ENCODE measurements at places on chromosomes 5 and 9.
A peak's percentile ranks its signal among the peaks of the same experiment; 100 is the strongest.

GRCh38 chr5:37111426-37112382, 137.5 kb downstream of the CPLANE1 start:
- no peak overlapping the region for H3K27ac ChIP-seq
- DNase-seq = no peak
- no peak overlapping the region for H3K4me3 ChIP-seq
- H3K36me3 ChIP-seq = peaks cover 42% of the 10 kb centered on the region
- H3K4me1 ChIP-seq = no peaks in the 10 kb centered on the region
- no peaks in the 10 kb centered on the region for H3K27me3 ChIP-seq

DNA sequence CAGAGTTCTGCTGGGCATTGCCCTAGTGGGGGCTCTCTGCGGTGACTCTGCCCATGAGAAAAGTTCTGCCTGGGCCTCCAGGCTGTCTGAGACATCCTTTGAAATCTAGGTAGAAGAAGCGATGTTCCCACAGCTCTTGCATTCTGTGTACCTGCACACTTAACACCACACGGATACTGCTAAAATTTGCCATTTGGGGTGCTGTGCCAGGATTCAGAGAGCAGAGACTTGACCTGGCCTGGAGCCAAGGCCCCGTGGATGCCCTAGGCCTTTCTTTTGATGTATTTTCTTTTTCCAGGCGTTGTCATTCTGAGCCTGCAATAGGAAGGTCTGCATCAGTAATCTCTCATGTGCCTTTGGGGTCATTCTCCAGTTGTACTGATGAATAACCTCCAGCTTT, 89.3 kb upstream of the IL12B start:
- no peaks in the 10 kb centered on the region for H3K4me1 ChIP-seq
- no peaks in the 10 kb centered on the region for H3K27me3 ChIP-seq
- no peak overlapping the region for H3K4me3 ChIP-seq
- no peaks in the 10 kb centered on the region for H3K36me3 ChIP-seq

- no peak for DNase-seq
- H3K4me1 ChIP-seq = no peaks in the 10 kb centered on the region
- no peak overlapping the region for H3K27ac ChIP-seq
These were observed 55.7 kb upstream of the TBC1D9B start for GRCh38 chr5:179963375-179963774.

DNA sequence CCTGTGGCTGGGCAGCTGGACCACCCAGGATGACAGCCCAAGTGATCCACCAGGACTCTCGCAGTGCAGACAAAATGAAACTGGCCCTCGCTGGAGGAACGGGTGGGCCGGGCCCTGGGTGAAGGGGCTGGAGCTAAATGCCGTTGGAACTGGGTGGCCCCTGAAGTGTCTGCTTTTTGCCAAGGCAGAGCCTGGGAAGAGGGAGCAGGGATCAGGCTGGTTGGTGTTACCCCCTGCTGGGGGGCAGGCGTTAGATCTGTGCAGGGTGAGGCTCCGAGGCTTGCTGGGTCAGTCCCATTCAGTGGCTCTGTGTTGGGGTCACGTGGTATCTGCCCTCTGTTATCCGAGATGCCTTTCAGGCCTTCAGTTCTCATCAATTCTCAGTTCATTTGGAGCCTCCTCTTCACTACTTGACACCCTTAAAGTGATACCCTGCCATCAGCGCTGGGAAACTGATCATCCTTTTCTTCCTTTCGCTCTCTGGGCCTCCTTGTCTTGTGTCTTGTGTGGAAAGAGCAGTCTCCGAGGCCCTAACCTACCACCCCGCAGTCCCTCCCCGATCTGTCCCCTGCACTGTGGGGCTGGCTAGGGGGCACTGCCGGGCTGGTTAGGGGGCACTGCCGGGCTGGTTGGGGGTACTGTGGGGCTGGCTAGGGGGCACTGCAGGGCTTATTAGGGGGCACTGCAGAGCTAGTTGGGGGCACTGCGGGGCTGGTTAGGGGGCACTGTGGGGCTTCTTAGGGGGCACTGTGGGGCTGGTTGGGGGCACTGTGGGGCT, 37.3 kb downstream of the COL5A1 start:
- peak; percentile 56 for DNase-seq
- peaks cover 7% of the 10 kb centered on the region for H3K36me3 ChIP-seq
- H3K4me3 ChIP-seq = no peak overlapping the region
- H3K4me1 ChIP-seq = peaks cover 19% of the 10 kb centered on the region
- H3K27me3 ChIP-seq = no peaks in the 10 kb centered on the region

GRCh38 chr5:149283626-149284480, 12.2 kb downstream of the AFAP1L1 start:
- H3K4me3 ChIP-seq = no peak overlapping the region
- no peaks in the 10 kb centered on the region for H3K36me3 ChIP-seq
- no peaks in the 10 kb centered on the region for H3K4me1 ChIP-seq
- DNase-seq = no peak
- H3K27ac ChIP-seq = no peak overlapping the region

DNA sequence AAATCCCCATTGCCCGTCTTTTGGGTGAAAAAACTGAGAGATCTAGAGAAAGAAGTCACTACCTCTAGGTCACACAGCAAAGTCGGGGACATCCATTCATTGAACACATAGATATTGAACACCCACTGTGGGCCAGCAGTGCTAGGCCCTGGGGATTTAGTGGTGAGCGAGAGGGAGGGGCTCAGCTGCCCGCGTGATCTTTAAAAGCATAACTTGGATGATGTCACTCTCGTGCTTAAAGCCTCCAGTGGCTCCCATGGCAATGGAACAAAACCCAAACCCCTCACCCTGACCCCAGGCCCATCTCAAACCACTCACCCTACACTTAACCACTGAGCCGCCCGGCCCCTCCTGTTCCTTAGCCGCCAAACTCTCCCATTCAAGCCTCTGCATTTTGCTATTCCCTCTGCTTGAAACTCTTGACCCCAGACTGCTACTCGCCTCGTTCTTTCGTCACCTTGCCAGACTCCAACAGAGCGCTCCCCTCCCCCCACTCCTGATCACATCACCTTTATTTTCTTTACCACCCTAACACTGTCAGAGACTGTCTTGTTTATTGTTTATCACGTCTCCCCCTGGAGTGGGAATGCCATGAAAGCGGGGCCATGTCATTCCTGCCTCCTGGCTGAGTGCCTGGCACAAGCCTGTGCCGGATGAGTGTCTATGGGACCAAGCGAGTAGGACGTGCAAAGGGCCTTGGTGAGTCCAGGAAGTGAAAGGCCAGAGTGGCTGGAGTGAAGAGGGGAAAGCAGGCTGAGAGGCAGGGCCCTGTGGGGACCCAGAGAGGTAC, 710 bp upstream of the PIP5KL1 start:
- H3K4me3 ChIP-seq = peak overlapping the region; percentile 76
- peak overlapping the region; percentile 97 for H3K27ac ChIP-seq
- no peaks in the 10 kb centered on the region for H3K27me3 ChIP-seq
- peaks cover 43% of the 10 kb centered on the region for H3K4me1 ChIP-seq
- peaks cover 11% of the 10 kb centered on the region for H3K36me3 ChIP-seq
- peak; percentile 95 for DNase-seq

GRCh38 chr9:136225748-136226679, 19.6 kb downstream of the QSOX2 start:
- peak; percentile 94 for DNase-seq
- H3K4me3 ChIP-seq = no peak overlapping the region
- no peaks in the 10 kb centered on the region for H3K27me3 ChIP-seq
- H3K27ac ChIP-seq = no peak overlapping the region

DNA sequence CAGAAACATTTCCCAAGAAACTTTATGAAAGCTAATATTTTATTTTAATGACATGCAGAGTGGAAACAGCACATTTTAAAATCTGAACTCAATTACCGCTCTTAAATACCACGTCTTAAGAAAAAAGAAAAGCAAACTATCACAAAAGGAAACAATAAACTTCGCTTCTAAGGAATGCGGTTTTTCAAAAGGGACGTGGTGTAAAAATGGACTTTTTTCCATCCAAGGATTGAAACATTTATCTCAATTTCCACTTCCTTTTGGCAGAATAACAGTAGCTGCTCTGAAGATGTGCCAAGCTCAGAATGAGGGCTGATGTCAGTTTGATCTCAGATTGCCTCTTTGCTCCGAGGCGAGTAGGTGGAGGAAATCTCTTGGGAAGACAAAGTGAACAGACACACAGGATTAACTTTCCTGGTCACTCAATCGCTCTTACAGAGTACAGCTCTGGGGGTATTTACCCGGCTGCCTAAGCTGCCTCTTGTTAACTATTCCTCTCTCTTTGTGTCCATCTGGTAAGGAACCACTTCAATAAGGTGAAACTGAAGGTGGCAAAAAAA, 158.5 kb downstream of the TRPM6 start:
- no peaks in the 10 kb centered on the region for H3K36me3 ChIP-seq
- no peak overlapping the region for H3K27ac ChIP-seq
- no peak for DNase-seq
- H3K4me1 ChIP-seq = no peaks in the 10 kb centered on the region
- no peaks in the 10 kb centered on the region for H3K27me3 ChIP-seq

DNA sequence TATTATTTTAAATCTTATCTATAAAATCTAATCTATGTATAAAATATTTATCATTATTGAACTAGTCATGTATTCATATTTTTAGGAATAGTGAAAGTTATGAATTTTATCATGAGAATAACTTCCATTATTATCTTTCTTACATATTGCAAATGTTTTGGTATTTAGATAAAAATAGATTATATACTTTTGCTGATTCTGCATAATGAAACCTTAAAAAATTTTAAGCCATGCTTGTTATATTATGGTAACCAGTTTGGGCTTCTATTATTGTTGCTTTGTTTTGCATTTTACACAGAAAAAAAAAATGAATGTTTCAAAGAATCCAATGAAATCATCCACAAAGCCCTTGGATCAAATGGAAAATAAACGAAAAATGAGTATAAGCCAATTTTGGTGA, 772.5 kb downstream of the NR2F1-AS1 start:
- no peak overlapping the region for H3K27ac ChIP-seq
- no peaks in the 10 kb centered on the region for H3K36me3 ChIP-seq

DNA sequence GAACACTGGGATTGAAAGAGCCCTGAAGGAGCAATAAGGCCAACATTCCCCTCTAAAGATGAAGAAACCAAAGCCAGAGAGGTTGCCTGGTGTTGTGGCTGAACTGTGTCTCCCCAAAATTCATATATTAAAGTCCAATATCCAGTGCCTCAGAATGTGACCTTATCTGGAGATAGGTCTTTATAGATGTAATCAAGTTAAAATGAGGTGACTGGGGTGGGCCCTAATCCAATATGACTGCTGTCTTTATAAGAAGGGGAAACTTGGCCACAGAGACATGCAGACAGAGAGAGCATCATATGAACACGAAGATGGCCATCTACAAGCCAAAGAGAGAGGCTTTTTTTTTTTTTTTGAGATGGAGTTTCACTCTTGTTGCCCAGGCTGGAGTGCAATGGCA, 66.9 kb upstream of the PLPP1 start:
- H3K27me3 ChIP-seq = no peaks in the 10 kb centered on the region
- no peaks in the 10 kb centered on the region for H3K36me3 ChIP-seq
- DNase-seq = no peak

DNA sequence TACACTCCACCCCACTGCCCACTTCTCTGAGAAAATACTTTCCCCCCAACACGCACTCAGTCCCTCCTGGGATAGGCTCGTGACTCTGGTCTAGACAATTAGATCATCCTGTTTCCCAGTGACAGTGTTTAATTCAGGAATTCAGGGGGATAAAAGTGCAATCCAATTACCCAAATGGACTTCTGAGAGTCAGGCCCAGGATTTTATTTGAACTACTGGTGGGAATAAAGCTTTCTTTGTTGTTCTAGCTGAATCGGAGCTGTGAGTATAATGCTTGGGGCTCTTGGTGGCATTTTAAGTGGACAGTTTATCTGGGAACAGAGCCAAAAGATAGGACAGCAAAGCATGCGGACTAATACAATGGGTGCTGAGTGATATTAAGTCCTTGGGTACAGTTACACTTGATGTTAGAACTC, 683.3 kb downstream of the MAT2B start:
- peaks cover 17% of the 10 kb centered on the region for H3K4me1 ChIP-seq
- H3K27me3 ChIP-seq = no peaks in the 10 kb centered on the region
- peak; percentile 4 for DNase-seq
- no peaks in the 10 kb centered on the region for H3K36me3 ChIP-seq
- H3K4me3 ChIP-seq = no peak overlapping the region
- peak overlapping the region; percentile 34 for H3K27ac ChIP-seq

DNA sequence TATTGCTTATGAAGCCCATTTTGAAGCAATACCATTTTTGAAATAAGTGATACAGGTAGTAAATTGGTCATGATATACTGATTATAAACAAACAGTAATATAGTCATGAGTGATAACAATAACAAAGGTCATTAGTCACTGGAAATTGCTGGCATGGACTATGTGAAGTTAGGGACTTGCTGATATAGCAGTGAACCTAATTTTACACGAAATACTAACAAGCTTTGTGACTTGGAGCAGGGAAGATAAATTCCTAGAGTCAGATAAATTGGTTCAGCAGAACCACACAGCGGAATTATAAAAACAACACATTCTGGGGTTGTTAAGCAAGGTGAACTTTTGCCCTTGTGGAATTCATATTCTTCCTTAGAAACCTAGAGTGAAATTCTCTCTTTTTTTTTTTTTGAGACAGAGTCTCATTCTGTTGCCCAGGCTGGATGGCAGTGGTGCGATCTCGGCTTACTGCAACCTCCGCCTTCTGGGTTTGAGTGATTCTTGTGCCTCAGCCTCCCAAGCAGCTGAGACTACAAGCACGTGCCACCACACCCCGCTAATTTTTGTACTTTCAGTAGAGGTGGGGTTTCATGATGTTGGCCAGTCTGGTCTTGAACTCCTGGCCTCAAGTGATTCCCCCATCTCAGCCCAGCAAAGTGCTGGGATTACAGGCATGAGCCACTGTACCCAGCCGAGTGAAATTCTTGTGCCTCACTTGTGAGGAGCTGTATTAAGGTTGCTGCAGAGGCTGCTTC, 6.0 kb downstream of the UGCG start:
- H3K4me3 ChIP-seq = peak overlapping the region; percentile 82
- H3K27me3 ChIP-seq = no peaks in the 10 kb centered on the region
- H3K27ac ChIP-seq = peak overlapping the region; percentile 97
- H3K36me3 ChIP-seq = peaks cover 48% of the 10 kb centered on the region
- DNase-seq = no peak
- peaks cover 69% of the 10 kb centered on the region for H3K4me1 ChIP-seq

DNA sequence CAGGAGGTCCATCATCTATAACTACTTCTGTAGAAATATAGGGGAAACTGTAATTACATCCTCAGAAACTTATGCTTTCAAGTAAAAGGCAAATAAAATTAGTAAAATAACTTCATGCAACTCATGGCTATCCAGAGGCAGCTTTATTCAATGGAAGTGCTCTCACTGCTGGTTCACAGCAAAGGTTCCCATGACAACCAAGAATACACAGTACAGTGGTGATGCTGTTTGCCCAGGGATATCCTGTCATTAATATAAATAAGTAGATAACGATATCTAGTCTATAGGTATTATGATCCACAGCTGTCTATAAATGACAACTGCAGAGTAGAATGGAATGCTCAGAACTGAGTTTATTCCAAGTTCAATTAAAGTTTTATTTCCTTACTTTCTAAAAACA, 390.3 kb downstream of the PDE4D start:
- DNase-seq = no peak
- no peaks in the 10 kb centered on the region for H3K4me1 ChIP-seq
- H3K4me3 ChIP-seq = no peak overlapping the region
- H3K27me3 ChIP-seq = peaks cover 7% of the 10 kb centered on the region
- H3K27ac ChIP-seq = no peak overlapping the region
- no peaks in the 10 kb centered on the region for H3K36me3 ChIP-seq
